ENCODE measurements at places on chromosomes 6 and 20. TPM values are rescaled to one million over a fixed set of nuclear protein-coding genes. Genes with fewer than 3 reads are reported as not detected.

GRCh38 chr20:19288636-19289035 lies 76.2 kb downstream of the SLC24A3 start:
- peak; percentile 45 for DNase-seq

GRCh38 chr20:382291-383115 lies 1.9 kb downstream of the TRIB3 start:
- DNase-seq = no peak

GRCh38 chr6:135514706-135515105 lies 17.2 kb upstream of the AHI1 start:
- DNase-seq = no peak

DNA sequence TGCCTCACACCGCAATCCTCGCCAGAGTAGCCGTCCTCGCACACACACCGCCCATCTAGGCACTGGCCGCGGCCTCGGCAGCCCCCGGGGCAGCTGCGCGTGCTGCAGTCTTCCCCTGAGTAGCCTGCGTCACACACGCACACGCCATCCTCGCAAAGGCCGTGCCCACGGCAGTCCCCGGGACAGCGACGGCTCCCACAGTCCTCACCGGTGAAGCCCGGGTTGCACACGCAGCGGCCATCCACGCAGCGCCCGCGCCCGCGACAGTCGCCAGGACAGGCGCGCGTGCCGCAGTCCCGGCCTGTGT lies 13.1 kb downstream of the TNXB start:
- no peak for DNase-seq

DNA sequence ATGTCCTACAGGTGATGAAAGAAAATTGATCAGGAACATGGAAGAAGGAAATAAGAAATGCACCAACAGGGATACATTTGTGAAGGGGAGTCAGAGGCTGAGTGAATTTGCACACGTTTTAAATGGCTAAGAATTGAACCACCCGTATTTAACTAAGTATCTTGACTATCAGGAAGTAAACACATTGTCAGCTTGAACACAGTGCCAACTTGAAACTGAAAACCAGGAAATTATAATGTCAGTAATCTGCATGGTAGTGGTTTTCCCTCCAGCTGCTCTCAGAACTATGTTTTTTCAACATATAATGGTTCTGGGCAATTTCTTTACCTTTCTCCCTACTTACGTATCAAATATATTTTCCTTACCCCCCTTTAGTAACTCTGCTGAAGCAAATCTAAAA lies 366.5 kb upstream of the POU3F2 start:
- DNase-seq = no peak

GRCh38 chr6:4358414-4359107 lies 223.2 kb upstream of the ECI2 start:
- peak; percentile 100 for DNase-seq

DNA sequence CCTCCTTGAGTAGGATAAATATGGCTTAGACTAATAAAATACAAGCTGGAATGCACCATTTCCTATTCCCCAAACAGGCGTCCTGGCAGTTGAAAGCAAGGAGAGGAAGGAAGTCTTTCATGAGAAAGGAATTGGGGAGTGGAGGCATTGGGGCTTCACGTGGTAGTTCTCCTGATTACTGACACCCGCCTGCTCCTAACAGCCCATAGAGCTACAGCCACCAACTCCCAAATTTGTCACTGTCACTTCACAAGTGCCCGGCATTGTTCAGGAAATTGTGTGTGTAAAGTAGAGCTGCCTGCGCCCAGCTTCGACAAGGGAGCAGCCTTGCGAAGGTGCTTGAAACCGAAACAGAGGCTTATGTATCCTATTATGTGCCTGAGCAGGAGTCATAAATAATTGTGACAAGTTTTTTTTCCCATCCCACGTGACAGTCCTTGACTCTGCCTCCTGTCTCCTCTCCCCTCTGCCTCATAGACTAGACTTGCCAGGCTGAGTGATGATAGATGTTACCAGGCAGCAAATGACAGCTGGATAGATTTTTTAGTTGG lies 301.7 kb upstream of the ZFP64 start:
- DNase-seq = peak; percentile 89

GRCh38 chr6:38773338-38773737 lies 58.2 kb downstream of the DNAH8 start:
- DNase-seq = no peak

GRCh38 chr20:36336954-36337704 lies 31.0 kb downstream of the DLGAP4 start:
- DNase-seq = peak; percentile 76

- DNase-seq = no peak
Measured at GRCh38 chr6:125759184-125759902, 9.9 kb downstream of the HEY2 start.

GRCh38 chr6:92354270-92354829 lies 1065.0 kb downstream of the EPHA7 start:
- DNase-seq = no peak

- no peak for DNase-seq
Measured at GRCh38 chr6:52871621-52872020, 31.0 kb upstream of the GSTA5 start.

GRCh38 chr6:112061605-112062004 lies 7.7 kb downstream of the CCN6 start:
- peak; percentile 78 for DNase-seq

- no peak for DNase-seq
Measured at GRCh38 chr6:36969988-36970891, 15.7 kb downstream of the PI16 start.

- DNase-seq = no peak
Measured at GRCh38 chr6:38975621-38976049, 72.9 kb upstream of the GLP1R start.

GRCh38 chr20:57450419-57450818 lies 59.2 kb downstream of the RBM38 start:
- no peak for DNase-seq

DNA sequence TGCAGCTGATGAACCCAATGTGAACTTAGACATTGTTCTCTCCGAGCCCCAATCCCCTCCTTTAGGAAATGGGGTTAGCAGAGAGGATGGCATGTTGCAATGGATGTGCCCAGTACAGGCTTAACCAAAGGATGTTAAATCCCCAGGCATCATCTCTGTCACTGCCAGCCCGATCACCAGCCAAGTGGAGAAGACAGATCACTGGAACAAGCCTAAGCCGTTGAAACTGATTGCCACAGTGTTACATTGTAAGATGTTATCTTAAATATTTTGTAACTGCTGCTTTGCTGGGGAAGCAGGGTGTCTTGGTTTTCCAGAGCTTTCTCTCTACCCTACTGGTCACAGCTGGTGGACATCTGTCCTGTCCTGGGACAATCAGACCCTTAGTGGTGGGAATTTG lies 783.4 kb upstream of the CHD6 start:
- no peak for DNase-seq

DNA sequence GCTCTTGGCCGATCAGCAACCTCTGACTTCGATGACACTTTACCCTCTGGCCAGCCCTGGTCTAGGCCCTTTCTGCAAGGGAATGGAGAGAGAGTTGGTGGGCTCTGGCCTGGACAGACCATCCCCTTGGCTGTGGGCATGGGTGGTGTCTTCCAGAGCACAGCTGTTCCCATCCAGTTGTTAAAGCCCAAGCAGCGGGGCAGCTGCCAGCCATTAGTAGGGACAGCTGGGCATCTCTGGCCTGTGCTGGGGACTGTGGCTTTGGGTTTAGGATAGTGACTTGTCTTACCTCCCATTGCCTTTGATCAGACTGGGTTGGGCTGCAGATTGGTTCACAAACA lies 2.8 kb downstream of the CDC25B start:
- no peak for DNase-seq

GRCh38 chr6:56046576-56046975 lies 171.2 kb upstream of the BMP5 start:
- DNase-seq = peak; percentile 97

- no peak for DNase-seq
Measured at GRCh38 chr20:61940491-61940890, 125.2 kb downstream of the TAF4 start.

DNA sequence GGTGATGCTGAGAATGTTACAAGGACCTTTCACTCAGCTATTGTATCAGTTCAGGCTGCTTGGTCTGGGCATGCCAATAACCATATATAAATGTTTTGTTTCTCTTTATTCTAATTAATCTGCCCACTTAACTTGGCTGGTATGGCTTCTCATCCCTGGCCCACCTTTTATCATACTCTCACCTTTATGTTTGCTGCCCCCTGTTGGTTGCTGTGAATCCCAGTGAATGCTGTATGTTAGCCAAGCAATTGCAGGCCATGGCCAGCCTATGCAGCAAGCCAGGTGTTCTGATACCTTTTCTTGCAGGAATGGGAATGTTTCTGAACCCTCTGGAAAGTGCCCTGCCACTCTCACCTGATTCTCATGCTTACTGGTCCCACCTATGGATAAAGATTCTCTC lies 54.6 kb downstream of the PCSK2 start:
- peak; percentile 44 for DNase-seq

DNA sequence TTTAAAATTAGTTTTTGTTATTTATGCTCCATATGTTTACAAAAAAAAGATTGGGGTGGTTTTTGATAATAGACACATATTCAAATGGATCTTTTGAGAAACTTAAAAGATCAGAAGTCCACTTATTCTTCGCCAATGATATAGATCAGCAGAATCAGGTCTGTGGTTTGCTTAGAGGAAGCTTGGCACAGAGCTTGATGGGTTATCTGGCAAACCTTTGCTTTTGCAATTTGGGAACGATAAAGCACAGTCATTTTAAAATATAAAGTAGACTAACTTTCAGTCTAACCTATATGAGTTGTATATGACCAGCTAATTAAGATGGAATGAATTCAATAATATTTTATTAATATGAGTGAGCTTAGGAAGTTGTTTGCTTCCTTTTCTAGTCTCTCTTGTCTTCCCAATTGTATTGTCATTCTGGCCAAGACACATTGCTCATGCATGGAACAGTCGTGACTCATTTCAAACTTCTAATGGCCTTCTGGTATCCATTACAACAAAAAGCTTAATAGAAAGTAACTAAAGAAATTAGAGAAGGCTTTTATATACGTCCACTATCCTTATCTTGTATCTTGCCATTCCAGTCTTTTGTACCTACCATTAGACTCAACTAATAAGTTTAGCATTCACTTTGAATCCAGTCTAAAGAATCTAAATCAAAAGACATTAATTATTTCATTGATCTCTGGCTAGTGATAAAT lies 118.7 kb downstream of the TBX18 start:
- peak; percentile 82 for DNase-seq

- DNase-seq = no peak
Measured at GRCh38 chr6:37172912-37173492, 3.0 kb downstream of the PIM1 start.

- DNase-seq = peak; percentile 37
Measured at GRCh38 chr6:107132330-107132954, 17.1 kb upstream of the BEND3 start.

DNA sequence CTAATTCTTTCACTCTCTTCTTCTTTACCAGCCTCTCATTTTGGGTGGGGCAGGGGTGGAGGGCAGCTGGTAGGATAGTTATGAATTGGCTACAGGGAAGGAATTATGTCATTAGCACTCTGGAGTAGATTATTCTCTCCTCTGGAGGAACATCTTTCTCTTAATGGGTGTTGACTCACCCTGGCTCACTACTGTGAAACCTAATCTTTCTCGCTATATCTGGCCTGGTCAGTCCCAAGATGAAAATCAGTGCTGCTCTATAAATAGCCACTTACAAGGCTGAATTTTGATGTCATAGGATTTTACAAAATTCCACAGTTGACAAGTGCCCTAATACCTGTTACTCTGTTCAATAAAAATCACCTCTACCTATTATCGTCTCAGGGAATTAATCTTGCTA lies 151.3 kb downstream of the COL9A1 start:
- DNase-seq = no peak

GRCh38 chr6:95785785-95786184 lies 208.4 kb downstream of the MANEA start:
- DNase-seq = no peak

DNA sequence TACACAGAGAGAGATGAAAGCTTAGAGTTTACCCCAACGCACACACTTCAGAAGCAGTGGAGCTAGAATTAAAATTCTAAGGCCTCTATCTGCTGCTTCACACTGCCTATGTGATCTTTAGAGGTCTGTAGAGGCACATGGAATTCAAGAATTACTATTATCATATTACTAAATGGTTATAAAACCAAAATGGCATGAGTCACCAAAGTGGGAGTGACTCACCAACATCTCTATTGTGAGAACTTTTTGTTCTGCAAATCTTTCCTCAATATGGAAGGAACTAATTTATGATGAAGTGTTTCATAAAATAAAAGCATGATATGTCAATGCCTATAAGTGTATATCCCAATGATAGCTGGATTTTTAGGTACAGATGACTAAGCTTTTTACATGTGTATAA lies 28.5 kb upstream of the TMEM244 start:
- peak; percentile 93 for DNase-seq

DNA sequence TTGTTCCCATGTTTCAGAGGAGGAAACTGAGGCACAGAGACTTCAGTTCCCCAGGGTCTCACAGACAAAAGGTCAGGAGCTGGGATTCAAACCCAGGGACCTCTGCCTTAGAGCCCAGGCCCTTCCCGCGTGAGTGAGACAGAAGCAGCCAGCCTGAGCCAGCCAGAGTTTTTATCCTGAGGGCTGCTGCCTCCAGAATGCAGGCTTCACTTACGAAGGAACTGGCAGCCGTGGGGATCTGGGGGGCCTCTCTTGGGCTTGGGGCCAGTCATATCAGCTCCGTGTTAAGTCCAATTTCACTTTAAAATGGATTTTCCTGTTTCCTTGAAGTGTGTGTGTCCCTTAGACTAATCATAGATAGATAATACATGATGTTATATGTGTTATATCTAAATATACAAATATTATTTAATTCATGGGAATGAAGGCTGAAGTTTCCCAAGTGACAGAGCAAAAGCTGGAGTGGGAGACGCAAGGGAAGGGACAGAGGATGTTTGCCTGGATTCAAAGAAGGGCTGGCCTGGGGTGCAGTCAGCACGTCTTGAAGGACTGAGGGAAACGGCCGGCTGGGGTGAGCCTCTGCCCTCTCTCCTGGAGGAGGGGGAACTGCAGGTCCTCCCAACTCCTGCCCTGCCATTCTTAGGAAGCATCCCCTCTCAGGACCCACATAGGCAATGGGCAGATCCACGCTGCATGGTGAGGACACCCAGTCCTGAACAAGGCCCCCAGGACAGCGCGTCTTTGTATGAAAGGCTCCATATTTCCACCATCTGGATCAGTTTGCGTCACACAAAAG lies 320.1 kb downstream of the CDH4 start:
- no peak for DNase-seq

GRCh38 chr6:36460916-36461315 lies 18.1 kb downstream of the KCTD20 start:
- no peak for DNase-seq

- no peak for DNase-seq
Measured at GRCh38 chr20:4962241-4962855, 39.0 kb downstream of the SLC23A2 start.

BMP2 gene
- 6.6 TPM for total RNA-seq

TGM2 gene
- 108 TPM for total RNA-seq

OR12D3 gene
- total RNA-seq = not detected

SIRPB2 gene
- not detected for total RNA-seq

PLEKHG1 gene
- total RNA-seq = not detected

CPNE5 gene
- total RNA-seq = not detected

NKX2-4 gene
- 1.2 TPM for total RNA-seq

MDFI gene
- total RNA-seq = 1.4 TPM

LTA gene
- total RNA-seq = not detected

TTK gene
- total RNA-seq = 82.3 TPM

ZC2HC1B gene
- total RNA-seq = not detected

TREML2 gene
- total RNA-seq = not detected

NQO2 gene
- total RNA-seq = 40.2 TPM

CLPSL1 gene
- not detected for total RNA-seq

PAX1 gene
- total RNA-seq = not detected

All from M059J (cell line).